H1 (cell line): ENCODE measurements at places on chromosomes 1 and 21. TPM values are rescaled to one million over a fixed set of nuclear protein-coding genes. Genes with fewer than 3 reads are reported as not detected.

- H3K36me3 ChIP-seq: no peaks in the 10 kb centered on the region
- no peak overlapping the region for H3K4me3 ChIP-seq
- DNase-seq: no peak
- H3K4me1 ChIP-seq: no peaks in the 10 kb centered on the region
Observed at GRCh38 chr1:168518201-168518689, 25.6 kb downstream of the XCL2 start.

The LCE1E gene
- not detected in 2 replicates for total RNA-seq

The LINGO4 gene
- total RNA-seq: not detected in 2 replicates

The SYTL1 gene
- total RNA-seq: 6.4 and 8.8 TPM in 2 replicates

The MFSD2A gene
- 25.9 and 26.6 TPM in 2 replicates for total RNA-seq

The FAAP20 gene
- total RNA-seq: 99.8 and 103 TPM in 2 replicates

DNA sequence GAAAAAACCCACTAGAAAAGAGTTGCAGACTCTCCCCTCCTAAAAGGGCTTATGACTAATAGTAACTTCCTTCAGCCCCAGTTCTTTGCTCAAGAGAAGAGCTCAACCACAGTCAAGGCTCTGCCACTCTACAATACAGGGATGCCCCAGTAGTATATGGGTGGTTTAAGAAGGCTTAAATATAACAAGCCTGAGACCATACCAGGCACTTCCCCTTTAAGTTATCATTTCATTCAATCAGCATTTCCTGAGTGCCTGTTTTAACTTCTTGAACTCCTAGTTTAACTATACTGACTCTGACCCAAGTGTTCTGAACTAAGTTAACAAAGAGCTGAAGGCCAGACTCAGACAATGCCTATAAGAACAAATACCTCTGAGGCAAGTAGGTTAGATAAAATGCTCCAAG is 19.8 kb downstream of the PRPF38A start:
- H3K27ac ChIP-seq: no peak overlapping the region
- no peaks in the 10 kb centered on the region for H3K27me3 ChIP-seq
- DNase-seq: no peak
- no peaks in the 10 kb centered on the region; the same call in 1 of the 2 replicates for H3K4me1 ChIP-seq
- peaks cover 5% of the 10 kb centered on the region; the same call in 1 of the 2 replicates for H3K36me3 ChIP-seq
- no peak overlapping the region for H3K4me3 ChIP-seq

- H3K4me1 ChIP-seq: no peaks in the 10 kb centered on the region
- DNase-seq: no peak
- H3K4me3 ChIP-seq: no peak overlapping the region
- H3K27me3 ChIP-seq: no peaks in the 10 kb centered on the region
Observed at GRCh38 chr1:9643351-9644256, 7.9 kb upstream of the PIK3CD start.

DNA sequence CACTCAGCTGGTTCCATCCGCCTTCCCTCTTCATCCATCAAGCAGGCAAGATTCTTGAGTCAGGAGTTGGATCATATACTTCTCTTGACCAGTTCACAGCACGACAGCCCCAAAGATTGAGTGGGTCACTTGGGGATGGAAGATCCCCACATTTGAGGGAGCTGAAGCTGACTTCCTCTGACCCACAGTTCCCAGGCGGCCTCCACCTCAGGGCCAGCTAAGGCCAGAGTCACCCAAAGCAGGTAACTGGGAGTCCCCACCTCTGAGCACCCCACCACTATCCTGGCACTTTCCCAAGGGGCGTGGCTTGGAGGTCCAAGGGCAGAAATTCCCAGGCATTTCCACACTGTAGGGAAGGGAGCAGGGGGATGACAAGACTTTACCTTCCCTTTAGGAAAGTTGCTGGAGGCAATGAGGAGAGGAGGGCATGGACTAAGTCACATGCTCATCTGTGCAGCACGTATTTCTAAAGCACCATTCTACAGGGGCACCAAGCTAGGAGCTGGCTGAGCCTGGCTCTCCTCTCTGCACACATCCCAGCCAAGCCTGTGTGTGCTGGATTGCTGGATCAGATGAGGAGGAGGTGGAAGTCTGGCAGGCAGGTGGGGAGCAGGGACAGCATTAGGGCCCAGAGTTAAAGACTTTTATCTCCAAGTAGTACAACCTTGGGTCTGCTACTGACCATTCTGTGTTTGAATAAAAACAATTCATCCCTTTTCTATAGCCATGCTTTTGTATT is 1.3 kb upstream of the RD3 start:
- H3K36me3 ChIP-seq: no peaks in the 10 kb centered on the region
- H3K27me3 ChIP-seq: no peaks in the 10 kb centered on the region
- no peak overlapping the region for H3K4me3 ChIP-seq
- no peaks in the 10 kb centered on the region for H3K4me1 ChIP-seq

The LCE1C gene
- total RNA-seq: not detected in 2 replicates

DNA sequence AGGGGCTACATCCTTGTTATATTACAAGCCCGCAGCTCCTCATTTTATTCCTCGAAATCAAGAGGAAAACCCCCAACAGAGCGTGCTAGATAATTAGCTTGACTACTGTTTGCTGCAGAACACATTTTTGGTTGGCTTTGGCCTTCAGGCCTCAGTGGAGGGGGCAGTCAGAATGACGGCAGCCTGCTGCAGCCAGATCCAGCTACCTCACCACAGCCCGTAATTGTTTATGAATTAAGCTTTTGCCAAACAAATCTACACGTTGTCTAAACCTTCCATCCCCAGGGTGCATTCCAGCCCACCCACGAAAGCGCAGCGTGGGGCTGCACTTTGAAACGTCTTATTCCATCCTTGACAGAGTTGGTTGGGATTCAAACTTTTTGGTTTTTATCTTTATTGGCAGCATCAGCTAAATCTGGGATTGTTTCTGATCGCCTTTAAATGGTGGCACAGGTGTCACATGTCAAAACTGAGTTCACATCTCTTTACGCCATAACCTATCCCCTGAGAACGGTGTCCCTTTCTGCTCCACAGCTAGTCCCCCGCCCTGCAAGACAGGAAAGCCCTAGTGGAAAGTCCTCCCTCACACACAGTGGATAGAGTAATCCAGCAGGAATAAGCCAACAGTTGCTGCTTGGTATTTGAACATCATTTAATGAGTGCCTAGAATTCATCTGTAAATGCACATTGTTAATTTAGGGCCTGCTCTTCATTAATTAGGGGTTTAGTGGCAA is 195.5 kb downstream of the LMO4 start:
- H3K27me3 ChIP-seq: no peaks in the 10 kb centered on the region
- H3K4me1 ChIP-seq: no peaks in the 10 kb centered on the region
- no peaks in the 10 kb centered on the region for H3K36me3 ChIP-seq
- DNase-seq: no peak
- no peak overlapping the region for H3K27ac ChIP-seq
- H3K4me3 ChIP-seq: no peak overlapping the region

DNA sequence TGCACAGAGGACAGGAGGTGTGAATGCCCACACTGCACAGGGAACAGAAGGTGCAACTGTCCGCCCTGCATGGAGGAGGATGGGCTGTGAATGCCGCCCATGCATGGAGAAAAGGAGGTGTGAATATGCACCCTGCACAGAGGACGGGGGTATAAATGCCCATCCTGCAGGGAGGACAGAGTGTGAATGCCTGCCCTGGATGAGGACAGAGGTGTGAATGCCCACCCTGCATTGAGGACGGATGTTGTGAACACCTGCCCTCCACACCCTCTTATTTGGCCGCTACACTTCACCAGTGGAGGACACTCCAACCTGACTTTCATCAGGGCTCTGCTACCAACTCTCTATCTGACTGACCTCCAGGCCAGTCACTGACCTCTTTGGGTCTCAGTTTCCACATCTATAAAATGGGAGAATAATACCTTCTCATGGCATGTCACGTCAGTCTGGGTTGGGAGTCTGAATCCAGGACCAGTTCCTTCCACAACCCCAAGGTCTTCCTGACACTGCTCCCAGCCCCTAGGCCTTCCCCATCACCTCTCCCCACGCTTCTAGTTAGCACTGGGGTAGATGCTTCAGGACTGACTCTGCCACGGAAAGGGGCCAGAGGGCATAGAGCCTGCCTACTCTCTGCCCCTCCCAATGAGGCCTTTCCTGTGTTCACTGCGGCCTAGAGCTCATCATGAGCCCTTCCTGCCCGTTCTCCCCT is 28.4 kb downstream of the ZBTB17 start:
- H3K36me3 ChIP-seq: peaks cover 13% of the 10 kb centered on the region
- H3K27ac ChIP-seq: no peak overlapping the region
- H3K4me3 ChIP-seq: no peak overlapping the region

DNA sequence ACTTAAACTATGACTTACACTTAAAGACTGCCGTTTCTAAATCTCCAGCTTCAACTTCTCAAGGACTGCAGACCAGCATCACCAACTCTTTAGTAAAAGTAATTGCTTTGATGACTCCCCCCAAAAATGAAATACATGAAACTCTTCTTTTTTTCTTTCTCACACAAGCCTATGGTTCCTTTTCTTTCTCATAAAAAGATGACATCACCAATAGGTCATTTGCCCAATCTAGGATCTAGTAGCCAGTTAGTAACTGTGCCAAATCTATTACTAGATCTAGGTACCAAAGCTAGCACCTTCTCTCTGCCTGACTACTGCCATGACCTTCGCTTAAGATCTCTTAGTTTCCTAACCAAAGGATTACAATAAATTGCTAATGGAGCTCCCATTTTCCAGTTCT is 1266.0 kb upstream of the ADGRL4 start:
- no peak for DNase-seq
- H3K27me3 ChIP-seq: no peaks in the 10 kb centered on the region
- H3K4me3 ChIP-seq: no peak overlapping the region
- H3K36me3 ChIP-seq: no peaks in the 10 kb centered on the region
- no peaks in the 10 kb centered on the region for H3K4me1 ChIP-seq
- no peak overlapping the region for H3K27ac ChIP-seq

The TCHHL1 gene
- total RNA-seq: not detected in 2 replicates

GRCh38 chr1:228801068-228801467 is 65.8 kb downstream of the RHOU start:
- H3K4me1 ChIP-seq: peaks cover 3% of the 10 kb centered on the region; the same call in 1 of the 2 replicates
- DNase-seq: peak; percentile 10
- no peaks in the 10 kb centered on the region for H3K36me3 ChIP-seq
- no peaks in the 10 kb centered on the region for H3K27me3 ChIP-seq
- H3K27ac ChIP-seq: no peak overlapping the region

The FCGR1A gene
- not detected in 2 replicates for total RNA-seq

- no peak overlapping the region for H3K4me3 ChIP-seq
- H3K36me3 ChIP-seq: peaks cover 25% of the 10 kb centered on the region
- no peaks in the 10 kb centered on the region for H3K4me1 ChIP-seq
- no peak for DNase-seq
- H3K27ac ChIP-seq: no peak overlapping the region
Observed at GRCh38 chr1:229452956-229453801, 19.3 kb upstream of the ACTA1 start.

The ESPN gene
- 14.8 and 16.3 TPM in 2 replicates for total RNA-seq

The LMOD1 gene
- total RNA-seq: 0.82 and 1.4 TPM in 2 replicates

- H3K27me3 ChIP-seq: no peaks in the 10 kb centered on the region
- peaks cover 10% of the 10 kb centered on the region; the same call in 1 of the 2 replicates for H3K36me3 ChIP-seq
- H3K4me3 ChIP-seq: no peak overlapping the region
- H3K27ac ChIP-seq: no peak overlapping the region
- no peaks in the 10 kb centered on the region for H3K4me1 ChIP-seq
- DNase-seq: no peak
Observed at GRCh38 chr1:151309811-151310323, 17.3 kb downstream of the PI4KB start.

GRCh38 chr1:74953622-74954021 is 180.6 kb upstream of the LHX8 start:
- no peaks in the 10 kb centered on the region for H3K27me3 ChIP-seq
- no peak overlapping the region for H3K27ac ChIP-seq
- H3K36me3 ChIP-seq: no peaks in the 10 kb centered on the region
- no peak for DNase-seq

DNA sequence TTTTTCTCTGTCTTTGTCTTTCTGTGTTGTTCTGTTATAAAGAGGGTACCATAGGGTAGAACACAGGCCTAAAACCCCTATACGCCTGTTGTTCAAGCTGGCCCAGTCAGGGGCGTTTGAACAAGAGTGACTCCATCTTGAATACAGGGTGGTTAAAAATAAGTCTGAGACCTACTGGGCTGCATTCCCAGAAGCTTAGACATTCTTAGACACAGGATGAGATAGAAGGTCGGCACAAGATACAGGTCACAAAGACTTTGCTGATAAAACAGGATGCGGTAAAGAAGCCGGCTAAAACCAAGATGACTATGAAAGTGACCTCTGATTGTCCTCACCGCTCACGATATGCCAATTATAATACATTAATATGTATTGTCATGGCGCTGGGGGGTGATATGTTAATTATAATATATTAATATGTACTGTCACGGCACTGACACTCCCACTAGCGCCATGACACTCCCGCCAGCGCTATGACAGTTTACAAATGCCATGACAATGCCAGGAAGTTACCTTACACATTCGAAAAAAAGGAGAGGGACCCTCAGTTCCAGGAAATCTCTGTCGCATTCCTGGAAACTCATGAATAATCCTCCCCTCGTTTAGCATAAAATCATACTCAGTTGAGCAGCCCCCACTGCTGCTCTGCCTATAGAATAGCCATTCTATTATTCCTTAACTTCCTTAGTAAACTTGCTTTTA is 58.5 kb upstream of the KLHDC7A start:
- H3K4me3 ChIP-seq: no peak overlapping the region
- H3K27ac ChIP-seq: no peak overlapping the region
- H3K36me3 ChIP-seq: no peaks in the 10 kb centered on the region
- no peak for DNase-seq
- no peaks in the 10 kb centered on the region for H3K27me3 ChIP-seq

The PLEKHN1 gene
- 1.5 TPM in 2 replicates for total RNA-seq

The CRYAA gene
- total RNA-seq: not detected in 2 replicates

- peaks cover 12% of the 10 kb centered on the region; the same call in 1 of the 2 replicates for H3K4me1 ChIP-seq
- DNase-seq: no peak
- no peak overlapping the region for H3K27ac ChIP-seq
- H3K36me3 ChIP-seq: peaks cover 13% of the 10 kb centered on the region; the same call in 1 of the 2 replicates
- H3K27me3 ChIP-seq: no peaks in the 10 kb centered on the region
- no peak overlapping the region for H3K4me3 ChIP-seq
Observed at GRCh38 chr1:108949044-108949443, 14.2 kb downstream of the CLCC1 start.

DNA sequence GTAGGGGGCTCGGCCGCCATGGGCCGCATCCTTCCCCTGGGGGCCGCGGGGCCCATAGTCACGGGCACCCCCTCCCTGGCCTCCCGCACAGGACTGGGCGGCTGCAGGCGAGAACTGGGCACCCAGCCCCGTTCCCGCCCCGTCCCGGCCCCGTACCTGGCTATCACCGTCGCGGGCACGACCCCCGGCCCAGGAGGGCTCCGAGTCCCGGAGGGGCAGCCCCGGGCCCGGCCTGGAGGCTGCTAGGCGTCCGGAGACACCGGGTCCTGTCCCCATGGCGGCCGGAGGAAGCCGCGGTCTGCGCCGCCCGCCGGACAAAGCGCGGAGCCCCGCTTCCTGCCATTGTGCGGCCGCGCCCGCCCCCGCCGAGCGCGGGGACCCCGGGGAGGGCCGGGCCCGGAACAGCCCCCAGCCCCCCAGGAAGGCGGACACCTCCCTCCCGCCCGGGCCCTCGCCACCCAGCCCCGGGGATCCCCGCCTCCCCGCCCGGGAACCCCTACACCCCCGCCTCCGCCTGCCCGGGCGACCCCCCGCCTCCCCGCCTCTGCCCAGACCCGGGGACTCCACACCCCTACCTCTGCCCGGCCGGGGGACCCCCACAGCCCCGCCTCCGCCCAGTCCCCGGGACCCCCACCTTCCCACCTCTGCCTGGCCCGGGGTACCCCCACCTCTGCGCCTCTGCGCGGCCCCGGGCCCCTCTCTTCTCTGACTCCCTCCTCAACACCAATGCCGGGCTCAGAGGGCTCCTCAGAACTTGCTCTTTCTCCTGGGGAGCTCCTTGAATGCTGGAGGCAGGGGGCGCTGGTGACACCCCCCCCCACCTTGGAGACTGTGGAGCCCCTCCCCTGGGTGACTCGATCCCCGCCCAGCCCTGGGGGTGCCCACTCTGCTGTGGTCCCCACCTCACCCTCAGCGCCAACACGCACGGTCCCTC is 6.0 kb downstream of the PLEKHG5 start:
- no peak overlapping the region for H3K27ac ChIP-seq
- peak; percentile 70 for DNase-seq
- peak overlapping the region; percentile 71 for H3K4me3 ChIP-seq
